ENCODE measurements at places on chromosomes 13 and 19.

- no peak for DNase-seq
Measured at GRCh38 chr19:40700083-40700482, 9.6 kb upstream of the NUMBL start.

- no peak for DNase-seq
Measured at GRCh38 chr13:42539670-42540069, 34.3 kb upstream of the TNFSF11 start.

- no peak for DNase-seq
Measured at GRCh38 chr19:2976609-2977000, 759 bp upstream of the TLE6 start.

GRCh38 chr19:3363841-3364500, 2.4 kb upstream of the NFIC start:
- DNase-seq, result no peak

GRCh38 chr19:19461306-19461670, 54.1 kb downstream of the TSSK6 start:
- DNase-seq, result no peak

GRCh38 chr13:97445522-97446187, 11.7 kb downstream of the RAP2A start:
- no peak for DNase-seq

DNA sequence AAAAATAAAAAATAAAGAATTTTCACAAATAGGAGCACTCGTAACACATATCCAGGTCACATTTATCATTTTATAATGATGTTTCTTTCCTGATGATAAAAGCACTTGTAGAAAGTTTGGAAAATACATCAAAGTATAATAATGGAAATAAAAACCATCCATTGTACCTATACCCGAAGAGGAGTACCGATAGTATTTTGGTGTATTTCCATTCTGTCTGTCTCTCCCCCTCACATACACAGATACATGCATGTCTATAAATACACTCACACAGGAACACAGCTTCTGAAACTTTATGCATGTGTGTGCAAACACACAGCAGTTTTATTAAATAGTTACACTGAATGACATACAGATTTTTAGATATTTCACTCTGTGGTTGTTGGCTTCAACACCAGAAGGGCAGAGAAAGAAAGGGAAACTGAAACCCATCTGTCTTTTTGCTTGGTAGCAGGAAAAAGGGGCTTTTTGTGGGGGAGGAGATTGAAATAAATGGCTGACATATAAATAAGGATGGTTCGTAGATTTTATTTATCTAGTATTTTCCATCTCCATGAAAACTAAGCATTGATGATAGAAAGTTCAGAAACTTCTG, 114.8 kb downstream of the LRCH1 start:
- DNase-seq, result no peak

DNA sequence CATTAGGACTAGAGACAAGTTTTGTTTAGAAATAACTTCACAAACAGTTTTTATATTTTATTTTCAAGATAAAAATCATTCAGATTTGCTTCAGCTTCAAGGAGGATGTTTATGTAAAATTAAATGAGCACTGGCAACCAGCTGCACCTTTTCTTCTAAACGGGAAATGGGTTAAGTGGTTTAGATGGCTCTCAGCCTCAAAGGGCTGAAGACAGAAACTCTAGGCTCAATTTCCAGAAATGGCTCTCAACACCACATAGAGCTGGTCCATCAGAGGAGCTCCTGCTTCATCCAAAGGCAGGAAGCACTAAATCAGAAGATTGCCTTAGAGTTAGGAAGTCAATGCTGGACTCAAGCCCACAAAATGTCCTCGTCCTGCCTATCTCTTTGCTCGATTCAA, 74.7 kb downstream of the ZNF429 start:
- DNase-seq, result no peak

DNA sequence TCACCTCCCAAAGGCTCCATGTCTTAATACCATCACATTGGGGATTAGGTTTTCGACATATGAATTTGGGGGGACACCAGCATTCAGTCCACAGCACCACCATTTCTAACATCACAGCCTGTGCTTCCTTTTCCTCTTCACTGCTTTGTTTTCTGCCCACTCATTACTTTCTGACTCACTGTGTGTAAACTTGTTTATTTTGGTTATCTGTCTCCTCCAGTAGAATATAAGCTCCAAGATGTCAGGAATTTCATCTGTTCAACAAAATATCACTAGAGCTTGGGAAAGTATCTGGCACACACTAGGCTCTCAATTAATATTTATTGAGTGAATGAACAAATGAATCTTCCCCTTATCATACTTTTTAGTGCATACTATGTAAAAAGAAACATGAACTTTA, 152.0 kb downstream of the NUFIP1 start:
- no peak for DNase-seq

- DNase-seq, result peak; percentile 5
Measured at GRCh38 chr13:43022934-43023288, 475 bp upstream of the DNAJC15 start.

GRCh38 chr13:25946321-25946720, 105.5 kb downstream of the SHISA2 start:
- DNase-seq, result no peak

DNA sequence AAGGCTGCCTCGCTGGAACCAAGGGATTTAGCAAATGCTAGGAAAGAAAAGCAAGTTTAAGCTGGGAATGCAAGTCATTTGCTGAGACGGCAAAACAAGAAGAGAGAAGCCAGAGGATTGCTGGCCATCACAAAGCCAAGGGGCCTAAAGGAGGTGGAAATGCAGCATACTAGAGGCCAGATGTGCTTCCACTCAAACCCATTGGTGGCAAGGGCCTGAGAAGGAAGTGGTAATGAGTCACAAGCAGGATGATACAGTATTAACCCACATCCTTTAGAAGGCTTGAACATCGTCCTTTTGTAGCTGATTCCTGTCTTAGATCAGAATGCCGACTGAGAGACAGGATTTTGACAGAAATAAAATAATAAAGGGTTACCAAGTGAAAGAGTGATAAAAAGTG, 68.2 kb downstream of the ITGBL1 start:
- no peak for DNase-seq

- DNase-seq, result no peak
Measured at GRCh38 chr13:40404967-40405716, 261.3 kb downstream of the FOXO1 start.

DNA sequence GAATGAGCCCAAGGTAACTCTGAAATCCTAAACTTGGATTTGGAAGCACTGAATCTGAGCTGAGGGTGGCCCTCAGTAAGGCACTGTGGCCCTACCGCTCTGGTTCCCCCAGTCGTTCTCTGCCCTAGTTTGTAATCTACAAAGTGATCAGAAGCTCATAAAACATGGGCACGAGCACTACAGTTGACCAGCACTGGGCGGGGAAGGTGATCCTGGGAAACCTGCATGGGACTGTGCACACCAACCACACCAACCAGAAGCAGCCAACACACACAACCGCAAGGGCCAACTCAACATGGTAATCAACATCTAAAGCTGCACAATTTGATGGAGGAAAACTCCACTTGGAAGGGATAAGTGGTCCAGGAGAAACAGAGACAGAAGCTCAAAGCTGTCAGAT, 22.9 kb downstream of the SLC7A1 start:
- DNase-seq, result no peak

DNA sequence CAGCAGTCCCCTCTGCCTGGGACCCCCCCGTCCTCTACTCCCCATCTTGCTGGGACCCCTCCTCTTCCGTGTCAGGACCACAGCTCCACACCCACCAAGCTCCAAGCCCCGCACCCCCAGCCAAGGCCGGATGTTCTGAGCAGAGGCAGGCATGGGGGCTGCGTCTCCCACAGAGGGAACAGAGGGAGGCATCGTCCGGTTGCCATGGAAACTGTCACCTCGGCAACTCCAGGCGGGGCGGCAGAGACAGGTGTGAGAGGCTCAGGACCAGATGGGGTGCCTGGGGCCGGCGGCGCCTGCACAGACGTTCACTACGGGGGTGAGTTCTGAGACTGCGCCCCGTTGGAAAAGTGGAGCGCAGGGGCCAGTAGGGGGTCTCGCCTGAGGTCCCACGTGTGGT, 5.4 kb downstream of the RNU6-9 start:
- DNase-seq, result no peak

GRCh38 chr19:50327461-50328223, 1.5 kb downstream of the KCNC3 start:
- no peak for DNase-seq

GRCh38 chr13:54682184-54682583, 1653.6 kb downstream of the OLFM4 start:
- no peak for DNase-seq

DNA sequence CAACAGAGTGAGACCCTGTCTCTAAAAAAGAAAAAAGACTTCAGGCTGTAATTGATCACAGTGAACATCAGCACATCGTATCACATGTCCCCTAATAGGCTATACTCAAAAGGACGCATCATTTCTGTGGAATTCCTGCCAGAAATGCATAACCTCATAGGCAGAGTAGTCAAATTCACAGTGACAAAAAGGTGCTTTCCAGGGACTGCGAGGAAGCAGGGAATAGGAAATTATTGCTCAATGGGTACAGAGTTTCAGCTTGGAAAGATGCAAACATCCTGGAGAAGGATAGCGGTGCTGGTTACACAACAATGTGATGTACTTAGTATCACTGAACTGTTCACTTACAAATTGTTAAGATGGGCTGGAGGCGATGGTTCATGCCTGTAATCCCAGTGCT, 41.1 kb upstream of the MRI1 start:
- DNase-seq, result no peak

DNA sequence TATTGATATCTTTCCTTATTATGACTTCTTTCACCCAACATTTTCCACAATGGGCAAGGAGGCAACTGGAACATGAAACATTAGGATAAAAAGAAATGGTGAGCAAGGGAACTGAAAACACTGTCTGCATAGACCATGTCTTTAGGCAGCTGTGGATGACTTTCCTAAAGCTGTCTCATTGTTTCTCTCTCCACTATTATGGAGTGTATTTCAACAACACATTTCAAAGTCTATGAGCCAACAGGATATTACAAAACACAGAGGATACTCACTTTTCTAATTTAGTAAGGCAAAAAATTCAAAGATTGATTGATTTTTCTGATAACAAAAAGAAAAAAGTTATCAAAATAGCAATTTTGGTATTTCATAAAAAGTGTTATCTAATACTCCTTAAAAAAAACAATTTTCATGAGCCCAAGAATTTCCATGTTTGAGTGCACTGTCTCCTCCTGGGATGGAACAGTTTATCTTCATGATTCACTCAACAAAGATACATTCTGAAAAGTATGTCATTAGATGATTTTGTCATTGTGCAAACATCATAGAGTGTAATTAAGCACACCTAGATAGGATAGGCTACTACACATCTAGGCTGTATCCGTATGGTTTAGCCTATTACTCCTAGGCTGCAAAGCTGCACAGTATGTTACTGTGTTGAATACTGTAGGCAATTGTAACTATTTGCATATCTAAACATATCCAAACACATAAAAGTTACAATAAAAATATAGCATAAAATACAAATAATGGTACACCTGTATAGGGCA, 1568.4 kb downstream of the SLITRK5 start:
- DNase-seq, result no peak

GRCh38 chr19:30557212-30557611, 185.0 kb downstream of the ZNF536 start:
- DNase-seq, result peak; percentile 55

GRCh38 chr13:67554746-67555452, 324.8 kb upstream of the PCDH9 start:
- no peak for DNase-seq

DNA sequence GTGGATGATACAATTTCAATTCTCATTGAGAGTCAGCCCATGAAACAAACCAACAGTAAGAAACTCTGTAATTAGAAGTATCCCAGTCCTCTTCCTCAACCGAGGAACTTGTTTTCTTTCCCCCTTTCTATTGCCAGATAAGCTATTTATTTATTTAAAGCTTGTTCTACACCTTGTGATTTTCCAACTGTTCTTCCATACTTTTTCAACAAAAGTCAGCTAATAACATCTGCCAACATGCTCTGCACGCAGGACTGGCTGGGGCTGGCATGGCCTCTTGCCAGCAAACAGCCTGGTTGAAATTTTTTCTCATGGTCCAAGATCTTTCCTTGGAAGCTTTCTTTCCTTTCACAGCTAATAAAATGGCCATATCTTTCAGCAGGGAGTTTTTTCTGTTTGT, 2.9 kb upstream of the IRS2 start:
- no peak for DNase-seq

Data from WERI-Rb-1 (cell line).